A549 treated with Mapracorat at 1 μM for 4 hours (cell line): ENCODE measurements at places on chromosomes 2 and 18. TPM values are rescaled to one million over a fixed set of nuclear protein-coding genes. Genes with fewer than 3 reads are reported as not detected.

Gene OTOF
- 0.03 to 0.21 TPM (median 0.15 TPM) in 5 replicates for total RNA-seq

Gene RHOB
- total RNA-seq = 280 to 437 TPM (median 397 TPM) in 5 replicates

Gene ADCYAP1
- not detected in 5 replicates for total RNA-seq

Gene TMEM178A
- total RNA-seq = 0.12 to 0.27 TPM (median 0.18 TPM) in 4 of 5 replicates, not detected in the other

Gene GCG
- not detected in 5 replicates for total RNA-seq

Gene LNPK
- total RNA-seq = 9.5 to 15.9 TPM (median 13.8 TPM) in 5 replicates

Gene SPATA3
- total RNA-seq = not detected in 5 replicates

Gene CAPN14
- total RNA-seq = 0.03 to 0.05 TPM in 2 of 5 replicates, not detected in the others

Gene GPR75
- total RNA-seq = 1.4 to 2.2 TPM (median 1.6 TPM) in 5 replicates

Gene CTAGE1
- not detected in 5 replicates for total RNA-seq

Gene DYSF
- 0.50 to 1.0 TPM (median 0.78 TPM) in 5 replicates for total RNA-seq

Gene ADGRF3
- 0.04 to 0.28 TPM (median 0.13 TPM) in 4 of 5 replicates, not detected in the other for total RNA-seq

Gene IL1B
- 0.13 to 0.17 TPM (median 0.14 TPM) in 4 of 5 replicates, not detected in the other for total RNA-seq

Gene CDK15
- total RNA-seq = not detected in 5 replicates

Gene KCNG2
- not detected in 5 replicates for total RNA-seq

Gene CMPK2
- total RNA-seq = 0.73 to 0.95 TPM (median 0.86 TPM) in 5 replicates

Gene SLC4A5
- total RNA-seq = 0.07 to 0.41 TPM (median 0.36 TPM) in 5 replicates

Gene NOL4
- not detected in 5 replicates for total RNA-seq

Gene PPP1R1C
- 1.1 to 2.6 TPM (median 1.2 TPM) in 5 replicates for total RNA-seq

Gene ALLC
- 0.07 TPM in 1 of 5 replicates, not detected in the others for total RNA-seq

Gene CABLES1
- 13.0 to 14.8 TPM (median 13.5 TPM) in 5 replicates for total RNA-seq

Gene NHEJ1
- total RNA-seq = 15.0 to 17.9 TPM (median 17.1 TPM) in 5 replicates

Gene RAB6C
- not detected in 5 replicates for total RNA-seq

Gene CCDC85A
- 0.22 to 0.27 TPM (median 0.24 TPM) in 5 replicates for total RNA-seq

Gene COPS7B
- 32.0 to 43.0 TPM (median 41.0 TPM) in 5 replicates for total RNA-seq

Gene SLC9A4
- total RNA-seq = not detected in 5 replicates

Gene ITM2C
- 67.3 to 82.5 TPM (median 75.6 TPM) in 5 replicates for total RNA-seq

Gene CIB4
- 0.31 to 0.38 TPM (median 0.35 TPM) in 3 of 5 replicates, not detected in the others for total RNA-seq

Gene OSBPL6
- 5.0 to 7.4 TPM (median 7.1 TPM) in 5 replicates for total RNA-seq

Gene NEU4
- 0.10 to 0.42 TPM (median 0.21 TPM) in 5 replicates for total RNA-seq

Gene VWC2L
- not detected in 5 replicates for total RNA-seq

Gene AKAIN1
- total RNA-seq = not detected in 5 replicates

Gene PROM2
- total RNA-seq = not detected in 5 replicates

Gene TLX2
- 0.19 to 0.58 TPM (median 0.33 TPM) in 5 replicates for total RNA-seq

Gene CCDC102B
- total RNA-seq = 0.39 to 0.71 TPM (median 0.49 TPM) in 3 of 5 replicates, not detected in the others

Gene MGAT4A
- total RNA-seq = 1.7 to 2.5 TPM (median 2.4 TPM) in 5 replicates

Gene OXER1
- total RNA-seq = not detected in 5 replicates

Gene CPO
- 0.11 to 0.13 TPM in 2 of 5 replicates, not detected in the others for total RNA-seq

Gene MYL12A
- 283 to 336 TPM (median 329 TPM) in 5 replicates for total RNA-seq

Gene NT5C1B
- not detected in 5 replicates for total RNA-seq

Gene GCFC2
- 14.4 to 20.8 TPM (median 15.2 TPM) in 5 replicates for total RNA-seq

Gene SERPINB11
- 0.20 TPM in 1 of 5 replicates, not detected in the others for total RNA-seq

Gene TXNDC2
- 0.06 to 0.45 TPM (median 0.19 TPM) in 5 replicates for total RNA-seq

Gene ASPRV1
- 0.19 to 0.27 TPM (median 0.23 TPM) in 5 replicates for total RNA-seq

Gene TUBA3D
- 3.8 to 11.1 TPM (median 5.4 TPM) in 5 replicates for total RNA-seq

Gene CNGA3
- total RNA-seq = 0.06 TPM in 1 of 5 replicates, not detected in the others

Gene ALKAL2
- total RNA-seq = not detected in 5 replicates

Gene NEB
- total RNA-seq = 0.18 to 0.34 TPM (median 0.23 TPM) in 5 replicates

Gene DPYSL5
- 3.6 to 7.7 TPM (median 5.3 TPM) in 5 replicates for total RNA-seq

Gene PLCL1
- not detected in 5 replicates for total RNA-seq

Gene OR6B2
- total RNA-seq = not detected in 5 replicates

Gene ANO7
- 1.5 to 2.1 TPM (median 1.8 TPM) in 5 replicates for total RNA-seq
